ENCODE measurements at places on chromosomes 4 and X.

- no peak for DNase-seq
These were observed 7.7 kb upstream of the MAPK10 start for GRCh38 chr4:86367577-86367976.

GRCh38 chr4:90946945-90947344 is 819.8 kb downstream of the CCSER1 start:
- no peak for DNase-seq

DNA sequence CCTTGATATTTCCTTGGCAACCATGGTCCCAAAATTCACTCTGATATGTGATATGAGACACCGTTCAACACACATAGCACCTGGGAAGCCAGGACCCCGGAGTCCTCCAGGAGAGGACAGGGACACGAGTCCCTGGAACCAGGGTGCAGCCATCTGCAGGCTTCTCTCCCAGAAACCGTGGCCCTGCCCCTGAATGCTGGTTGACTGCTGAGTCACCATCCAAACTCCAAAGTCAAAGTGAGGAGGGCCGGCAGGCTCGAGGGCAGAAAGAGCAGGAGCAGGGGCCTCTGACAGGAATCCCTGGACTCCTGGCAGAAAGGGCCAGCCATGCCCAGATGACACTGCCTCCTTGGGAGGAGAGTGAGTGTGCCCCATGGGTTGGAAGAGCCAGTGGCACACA is 6.9 kb upstream of the PNMA6A start:
- no peak for DNase-seq

GRCh38 chrX:48935301-48935670 is 16.5 kb upstream of the PIM2 start:
- no peak for DNase-seq

- DNase-seq, result no peak
These were observed 1.0 kb downstream of the SOX3 start for GRCh38 chrX:140503714-140504351.

GRCh38 chr4:103719830-103720207 is at the start of gene TACR3:
Gene TACR3, minus strand, starts transcription at chr4:103719985. Its CDS starts 310 bp downstream, at chr4:103719675.
- DNase-seq, result no peak

Data from iPS DF 6.9 (cell line).